ENCODE measurements at places on chromosomes 11 and 22. TPM values are rescaled to one million over a fixed set of nuclear protein-coding genes. Genes with fewer than 3 reads are reported as not detected.

Gene WT1
- not detected for polyA plus RNA-seq

Gene RIMBP3B
- not detected for polyA plus RNA-seq

Gene CABP4
- polyA plus RNA-seq = 2.5 TPM

Gene SYT7
- polyA plus RNA-seq = 3.4 TPM

Gene ARHGAP8
- 0.99 TPM for polyA plus RNA-seq

Gene ISX
- polyA plus RNA-seq = not detected

Measured in hindlimb muscle (tissue), 1 donor.